ENCODE measurements at places on chromosomes 7 and 10. TPM values are rescaled to one million over a fixed set of nuclear protein-coding genes. Genes with fewer than 3 reads are reported as not detected.

The TYW1B gene
- 1.3 TPM for total RNA-seq

The CAMK1D gene
- 6.3 TPM for total RNA-seq

The SP8 gene
- total RNA-seq = not detected

The COL13A1 gene
- total RNA-seq = 20.3 TPM

The CALHM1 gene
- total RNA-seq = not detected

The HMX2 gene
- not detected for total RNA-seq

The LIPN gene
- total RNA-seq = not detected

The CRTAC1 gene
- not detected for total RNA-seq

The MBL2 gene
- not detected for total RNA-seq

The GTF2I gene
- 84.8 TPM for total RNA-seq

The MYO1G gene
- total RNA-seq = under 0.01 TPM

The NPSR1 gene
- total RNA-seq = not detected

The DDC gene
- total RNA-seq = not detected

Data from smooth muscle cell of bladder (primary cell).